Activated CD8-positive, alpha-beta memory T cell treated with anti-CD3 and anti-CD28 coated beads for 4 hours (primary cell): ENCODE measurements at places on chromosomes 2 and 18.

- no peak for DNase-seq
Observed at GRCh38 chr18:46084431-46084830, 12.4 kb upstream of the PSTPIP2 start.

- no peak for DNase-seq
Observed at GRCh38 chr2:146642066-146642465, 1202.8 kb upstream of the ACVR2A start.

GRCh38 chr2:86621280-86621943 lies 2.3 kb downstream of the RNF103 start:
- no peak for DNase-seq

- no peak for DNase-seq
Observed at GRCh38 chr2:147621656-147622197, 223.1 kb upstream of the ACVR2A start.

DNA sequence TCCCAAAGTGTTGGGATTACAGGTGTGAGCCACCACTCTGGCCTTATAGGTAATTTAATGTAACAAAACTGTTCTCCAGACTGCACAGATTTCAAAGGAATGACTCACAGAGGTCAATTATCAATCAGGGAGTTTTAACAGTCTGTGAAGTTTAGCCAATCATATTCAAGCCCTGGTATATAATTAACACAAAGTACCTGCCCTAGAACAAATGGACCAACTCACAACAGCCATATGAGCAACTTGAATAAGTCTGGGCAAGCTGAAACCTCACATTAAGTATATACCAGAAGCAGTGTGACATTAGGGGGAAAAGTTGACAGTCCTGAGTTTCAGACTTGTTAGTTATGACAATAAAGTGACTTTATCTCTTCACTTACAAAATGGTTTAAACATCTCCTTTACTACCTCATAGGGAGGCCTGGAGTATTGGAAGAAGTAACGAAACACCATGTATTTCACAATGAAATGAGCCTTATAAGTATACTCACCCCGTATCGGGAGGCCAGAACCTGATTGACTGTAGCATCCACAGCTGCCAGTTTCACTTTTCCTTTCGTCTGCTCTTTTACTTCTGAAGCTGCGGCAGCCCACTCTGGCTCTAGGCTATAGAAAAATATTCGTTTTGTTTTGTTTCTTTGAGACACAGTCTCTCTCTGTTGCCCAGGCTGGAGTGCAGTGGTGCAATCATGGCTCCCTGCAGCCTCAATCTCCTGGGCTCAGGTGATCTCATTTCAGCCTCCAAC lies 22.2 kb downstream of the PDIA6 start:
- DNase-seq = no peak

DNA sequence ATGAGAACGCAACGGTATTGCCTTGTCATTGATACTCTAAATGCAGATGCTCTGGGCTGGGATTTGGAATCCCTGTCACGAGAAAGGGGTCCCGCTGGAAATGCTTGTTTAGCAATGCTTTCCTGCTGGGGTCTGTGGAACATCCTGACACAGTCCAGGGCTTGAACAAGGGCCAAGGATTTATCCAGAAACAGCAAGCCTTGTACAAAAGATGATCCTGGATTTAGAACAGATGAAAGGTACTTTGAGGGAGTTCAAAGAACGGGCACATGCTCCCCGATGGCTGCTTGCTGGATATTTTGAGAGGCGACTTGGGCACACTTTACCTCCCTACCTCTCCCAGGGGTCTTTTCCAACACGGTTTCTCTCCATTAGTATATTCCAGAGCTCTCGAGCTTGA lies 108.1 kb upstream of the CELF4 start:
- DNase-seq = no peak

DNA sequence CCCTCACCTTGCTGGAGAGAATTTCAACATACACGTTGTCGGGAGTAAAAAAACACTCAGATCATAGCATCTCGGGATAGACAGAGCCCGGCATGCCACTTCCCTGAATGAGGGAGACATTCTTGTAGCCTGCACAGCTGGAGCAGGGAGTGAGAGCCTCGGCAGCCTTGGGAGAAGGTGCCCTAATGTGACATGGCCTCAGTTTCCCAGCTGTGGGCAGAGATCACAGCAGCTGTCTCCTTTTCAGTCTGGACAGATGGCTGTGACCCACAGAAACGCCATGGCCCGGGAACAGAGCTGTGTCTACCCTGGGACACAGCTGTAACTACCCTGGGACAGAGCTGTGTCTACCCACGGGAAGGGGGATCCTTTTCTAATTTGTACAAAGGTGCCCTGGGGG lies 55.9 kb downstream of the HS1BP3 start:
- no peak for DNase-seq

GRCh38 chr2:152097801-152098495 lies 896 bp downstream of the CACNB4 start:
- DNase-seq = no peak

- DNase-seq = no peak
Observed at GRCh38 chr18:69664399-69664798, 263.7 kb downstream of the DOK6 start.

DNA sequence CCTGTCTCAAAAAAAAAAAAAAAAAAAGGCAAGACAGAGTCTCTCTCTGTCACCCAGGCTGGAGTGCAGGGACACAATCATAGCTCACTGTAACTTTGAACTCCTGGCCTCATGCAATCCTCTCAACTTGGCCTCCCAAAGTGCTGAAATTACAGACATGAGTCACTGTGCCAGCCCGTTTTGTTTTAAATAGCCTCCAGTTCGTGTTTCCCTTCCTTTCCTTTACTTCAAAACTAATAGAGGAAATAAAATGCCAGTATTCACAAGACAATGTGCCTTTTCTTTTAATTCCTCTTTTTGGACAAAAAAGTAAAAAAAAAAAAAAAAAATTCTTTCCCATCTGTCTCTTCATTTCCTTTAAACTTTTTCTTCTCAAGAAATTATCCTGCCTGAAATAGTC lies 54.5 kb upstream of the ACMSD start:
- DNase-seq = no peak

- no peak for DNase-seq
Observed at GRCh38 chr2:65316072-65316471, 88.4 kb downstream of the ACTR2 start.

GRCh38 chr2:239467956-239468490 lies 67.2 kb upstream of the HDAC4 start:
- no peak for DNase-seq

GRCh38 chr18:42107691-42108450 lies 152.8 kb downstream of the PIK3C3 start:
- DNase-seq = no peak

DNA sequence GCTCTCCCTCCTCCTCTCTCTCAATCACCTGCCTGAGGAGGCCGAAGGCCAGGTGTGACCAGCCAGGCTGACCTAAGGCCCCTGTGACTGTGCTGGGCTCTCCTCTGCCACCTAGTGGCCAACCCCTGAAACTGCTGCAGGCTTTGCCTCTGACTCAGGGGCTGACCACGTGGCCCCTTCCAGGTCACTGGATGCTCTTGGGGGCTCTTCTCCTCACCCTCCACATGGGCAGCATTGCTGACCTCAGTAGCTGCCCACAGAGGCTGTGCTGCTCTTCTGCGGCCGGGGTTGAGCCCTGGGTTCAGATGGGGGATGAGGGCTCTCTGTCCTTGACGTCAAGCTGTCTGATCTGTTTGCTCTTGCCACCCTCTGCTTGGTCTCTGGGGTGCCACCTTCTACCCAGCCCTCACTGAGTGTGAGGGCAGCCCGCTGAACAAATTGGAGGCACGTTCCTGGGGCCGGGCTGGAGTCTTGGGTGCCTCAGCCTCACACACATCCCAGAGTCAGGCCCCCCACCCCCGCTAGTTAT lies 122.7 kb downstream of the TWIST2 start:
- no peak for DNase-seq

GRCh38 chr18:25724997-25725396 lies 365.4 kb downstream of the SS18 start:
- no peak for DNase-seq

GRCh38 chr2:79792090-79792489 lies 279.2 kb downstream of the CTNNA2 start:
- DNase-seq = no peak

DNA sequence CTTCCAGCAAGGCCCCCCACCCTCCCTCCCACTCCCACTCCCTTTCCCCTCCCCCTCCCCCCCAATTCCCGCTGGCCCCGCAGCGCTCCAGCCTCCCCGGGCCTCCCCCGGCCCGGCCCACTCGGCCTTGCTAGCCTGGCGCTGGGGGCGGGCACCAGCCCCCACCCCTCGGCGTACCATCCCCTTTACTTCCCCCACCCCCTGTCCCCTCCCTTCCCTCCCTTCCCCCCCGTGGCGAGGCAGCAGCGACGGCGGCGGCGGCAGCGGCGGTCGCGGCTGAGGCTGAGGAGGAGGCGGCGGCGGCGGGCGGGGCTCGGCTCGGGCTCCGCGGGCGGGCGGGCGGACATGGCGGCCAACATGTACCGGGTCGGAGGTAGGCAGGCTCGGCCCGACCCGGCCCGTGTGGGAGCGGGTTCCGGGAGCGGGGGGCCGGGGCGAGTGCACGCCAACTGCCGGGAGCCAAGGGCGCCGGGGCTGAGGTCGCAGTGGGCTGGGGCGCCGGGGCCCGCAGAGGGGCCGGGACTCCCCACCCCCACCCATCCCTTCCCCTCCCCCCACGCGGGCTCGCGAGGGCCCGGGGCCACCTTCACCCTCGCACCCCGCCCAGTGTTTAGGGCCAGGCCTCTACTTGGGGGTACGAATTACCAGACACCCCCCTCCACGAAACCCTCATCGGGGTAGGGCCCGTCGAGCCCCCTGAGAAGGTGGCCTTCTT lies at the start of gene MTA3:
Gene MTA3, plus strand, starts transcription at position 232 of the 715 bp plus-strand sequence. Its CDS starts 114 bp downstream, at position 346.
- DNase-seq = peak; percentile 28

- no peak for DNase-seq
Observed at GRCh38 chr2:240255811-240256703, 115.6 kb upstream of the OTOS start.

GRCh38 chr2:219308142-219309101 lies 779 bp downstream of the PTPRN start:
- peak; percentile 24 for DNase-seq

DNA sequence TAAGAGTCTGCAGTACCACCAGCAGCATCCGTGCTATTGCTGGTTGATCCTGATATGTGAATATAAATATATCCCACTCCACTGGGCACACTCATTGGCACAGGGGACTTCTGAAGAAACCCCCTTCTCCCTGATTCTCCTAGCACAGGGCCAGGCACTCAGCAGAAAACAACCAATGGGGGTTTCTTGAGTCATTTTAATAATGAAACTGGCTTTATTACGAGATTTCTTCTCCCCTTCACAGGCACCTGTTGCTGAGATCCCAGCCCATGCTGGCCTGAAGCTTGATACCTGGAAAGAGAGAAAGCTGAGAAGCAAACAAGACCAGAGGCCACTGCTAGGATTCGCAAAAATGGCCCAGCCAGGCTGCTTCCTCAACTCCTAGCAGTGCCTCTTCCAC lies 17.9 kb upstream of the CYRIA start:
- DNase-seq = no peak

DNA sequence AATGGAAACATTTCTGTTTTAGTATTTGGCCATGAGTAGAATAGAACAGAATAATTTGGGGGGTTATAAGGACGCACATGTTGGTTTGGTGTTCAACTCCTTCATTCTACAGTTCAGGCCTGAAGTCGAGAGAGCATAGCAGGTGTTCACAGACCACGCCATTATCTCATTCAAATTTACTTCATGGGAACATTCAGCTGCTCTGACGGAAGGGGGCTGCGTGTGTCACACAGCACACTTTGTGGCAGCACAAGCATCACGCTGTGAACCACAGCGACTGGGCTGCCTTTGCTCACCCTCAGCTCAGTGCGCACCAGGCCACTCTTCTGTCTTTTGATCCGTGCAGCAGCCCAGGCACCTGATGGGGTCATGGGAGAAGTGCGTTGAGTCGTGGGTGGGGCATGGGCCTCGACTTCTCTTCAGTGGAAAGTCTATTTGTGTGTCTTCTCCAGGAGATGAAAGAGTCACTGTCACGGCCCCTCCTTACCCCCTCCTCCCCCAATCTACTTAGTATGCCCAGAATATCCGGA lies 348.6 kb upstream of the SALL3 start:
- DNase-seq = no peak

DNA sequence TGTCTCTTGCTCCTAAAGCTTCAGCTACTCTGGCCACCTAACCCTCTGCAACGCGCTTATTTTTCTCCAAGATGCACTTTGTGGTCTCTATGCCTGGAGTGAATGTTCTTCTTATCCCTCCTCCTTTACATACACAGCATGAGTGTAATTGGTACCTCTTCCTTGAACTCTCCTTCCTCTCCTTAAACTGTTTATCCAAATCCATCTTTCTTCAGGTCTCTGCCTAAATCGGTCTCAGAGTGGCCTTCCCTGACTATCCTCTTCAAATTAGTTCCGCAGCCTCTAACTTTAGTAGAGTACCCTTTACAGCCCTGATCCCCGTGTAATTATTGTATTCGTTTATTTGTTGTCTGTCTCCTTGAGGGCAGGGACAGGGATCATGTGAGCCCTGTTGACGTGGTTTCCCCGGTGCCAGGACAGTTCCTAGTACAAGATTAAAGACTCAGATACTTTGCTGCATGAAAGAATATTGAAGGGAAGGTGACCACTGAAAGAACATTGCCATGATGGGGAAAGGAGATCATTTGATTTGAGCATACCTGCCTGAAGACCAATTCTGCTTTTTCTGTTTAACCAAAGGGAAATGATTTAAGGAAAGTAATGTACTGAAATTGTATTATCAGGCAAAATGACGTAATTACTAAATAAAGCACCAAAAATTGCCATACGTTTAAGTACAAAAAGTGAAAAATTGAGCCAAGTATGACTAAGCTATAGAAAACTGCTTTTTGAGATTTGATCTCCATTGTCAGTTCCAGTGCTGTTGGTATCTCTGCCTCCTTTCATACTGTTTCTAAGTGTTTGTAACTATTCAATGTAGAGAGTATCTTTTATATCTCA lies 1.2 kb downstream of the CNOT9 start:
- DNase-seq = no peak

DNA sequence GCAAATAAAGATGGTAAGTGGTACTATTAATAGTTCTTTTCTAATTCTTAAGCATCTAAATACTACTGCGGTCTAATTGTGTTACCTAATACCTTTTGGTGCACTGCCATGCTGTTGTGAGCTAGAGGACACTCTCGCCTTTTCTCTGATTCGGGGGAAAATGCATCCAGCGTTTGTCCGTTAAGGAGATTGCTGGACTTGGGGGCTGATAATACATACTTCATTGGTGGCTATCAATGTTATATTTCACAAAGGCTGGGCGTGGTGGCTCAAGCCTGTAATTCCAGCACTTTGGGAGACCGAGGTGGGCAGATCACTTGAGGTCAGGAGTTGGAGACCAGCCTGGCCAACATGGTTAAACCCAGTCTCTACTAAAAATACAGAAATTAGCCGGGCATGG lies 141.7 kb upstream of the TWIST2 start:
- DNase-seq = no peak

DNA sequence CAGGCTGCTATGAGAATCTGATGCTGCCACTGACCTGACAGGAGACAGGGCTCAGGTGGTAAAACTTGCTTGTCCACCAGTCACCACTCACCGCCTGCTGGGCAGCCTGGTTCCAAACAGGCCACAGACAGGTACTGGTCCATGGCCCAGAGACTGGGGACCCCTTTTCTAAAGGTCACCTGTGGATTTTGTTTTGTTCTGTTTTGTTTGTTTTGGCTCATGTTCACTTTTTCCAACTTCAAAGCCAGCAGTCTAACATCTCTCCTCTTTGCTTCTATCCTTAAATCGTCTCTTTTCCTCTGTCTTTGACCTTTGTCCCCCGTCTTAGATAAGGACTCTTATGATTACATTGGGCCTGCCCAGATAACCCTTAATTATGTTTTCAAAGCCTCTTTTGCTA lies 3.3 kb upstream of the CERKL start:
- no peak for DNase-seq
